Stimulated activated CD4-positive, alpha-beta T cell treated with anti-CD3 and anti-CD28 coated beads, Interleukin-1b, Interleukin-23, amount 100 ng/mL, for 1 hour (primary cell): ENCODE measurements at places on chromosomes 7 and 10.

DNA sequence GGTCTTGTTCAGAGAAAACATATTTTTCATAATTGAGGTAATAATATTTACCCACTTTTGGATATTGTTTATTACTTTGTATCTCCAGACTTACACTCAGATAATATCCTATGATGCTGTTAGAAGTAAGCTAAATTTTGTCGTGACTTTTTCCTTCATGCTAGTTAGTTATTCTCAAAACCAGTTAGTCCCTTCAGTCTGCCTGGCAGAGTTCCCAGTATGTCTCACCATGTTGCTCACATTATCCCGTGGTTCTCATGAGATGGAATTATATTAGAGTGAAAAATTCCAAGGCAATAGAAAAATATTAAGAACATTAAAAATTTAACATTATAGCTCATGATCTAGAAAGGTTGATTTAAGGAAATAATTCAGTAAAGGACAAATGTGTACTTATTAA, 81.5 kb upstream of the SMIM30 start:
- DNase-seq = no peak

GRCh38 chr7:152851326-152851725, 91.8 kb downstream of the ACTR3B start:
- no peak for DNase-seq

DNA sequence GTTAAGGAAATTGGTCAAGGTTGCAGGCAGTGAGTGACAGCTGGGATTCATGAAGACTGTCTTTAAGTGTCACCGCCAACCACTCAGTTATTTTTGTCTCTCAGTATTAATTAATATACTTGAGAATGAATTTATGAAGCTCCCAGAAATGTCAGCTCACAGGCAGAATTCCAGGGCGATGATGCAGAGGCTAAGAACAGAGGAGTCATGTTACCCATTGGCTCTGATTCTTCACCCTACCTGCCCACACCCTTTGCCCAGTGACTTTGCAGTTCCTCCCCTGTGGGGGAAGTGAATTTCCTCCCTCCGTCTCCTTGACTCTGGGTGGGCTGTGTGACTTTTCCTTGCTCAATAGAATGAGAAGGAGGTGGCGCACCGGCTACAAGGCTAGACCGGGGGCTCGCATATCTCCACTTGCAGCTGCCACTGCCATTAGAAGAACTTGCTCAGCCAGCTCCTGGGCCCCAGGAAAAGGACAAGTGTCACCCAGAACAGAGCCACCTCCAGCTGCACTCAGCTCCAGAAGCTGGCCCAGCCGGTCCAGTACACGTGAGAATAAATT, 157.1 kb upstream of the PRKCQ start:
- DNase-seq = no peak

DNA sequence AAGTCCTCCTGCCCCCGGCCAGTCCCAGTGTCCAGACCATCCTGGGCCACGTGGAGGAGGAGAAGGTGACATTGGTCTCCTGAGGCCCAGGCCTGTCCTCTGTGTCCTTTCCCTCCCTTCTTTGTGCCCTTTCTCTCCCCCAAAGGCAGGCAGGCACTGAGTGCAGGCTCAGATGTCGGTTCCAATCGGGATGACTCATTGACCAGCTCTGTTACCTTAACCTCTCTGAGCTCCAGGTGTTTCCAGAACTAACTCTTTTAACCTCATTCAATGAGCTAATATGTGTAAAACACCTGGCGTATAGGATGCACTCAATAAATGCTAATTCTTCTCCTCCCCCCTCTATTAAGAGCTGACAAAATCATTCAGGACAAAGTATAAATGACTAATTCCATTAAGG, 25.7 kb downstream of the MACROH2A2 start:
- no peak for DNase-seq

GRCh38 chr10:87674943-87675342, 15.3 kb downstream of the PAPSS2 start:
- no peak for DNase-seq

GRCh38 chr7:20681258-20681882, 65.9 kb downstream of the ABCB5 start:
- no peak for DNase-seq

DNA sequence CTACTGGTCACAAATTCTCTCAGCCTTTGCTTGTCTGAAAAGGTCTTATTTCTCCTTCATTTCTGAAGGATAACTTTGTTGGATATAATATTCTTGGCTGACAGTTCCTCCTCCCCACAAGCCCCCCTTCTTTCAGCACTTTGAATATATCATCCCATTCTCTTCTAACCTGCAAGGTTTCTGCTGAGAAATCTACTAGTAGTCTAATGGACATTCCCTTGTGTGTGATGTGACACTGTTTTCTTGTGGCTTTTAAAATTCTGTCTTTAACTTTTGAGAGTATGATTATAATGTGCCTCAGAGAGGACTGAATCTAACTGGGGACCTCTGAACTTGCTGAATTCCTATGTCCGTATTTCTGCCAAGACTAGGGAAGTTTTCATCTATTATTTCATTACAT, 104.3 kb downstream of the RSU1 start:
- no peak for DNase-seq

DNA sequence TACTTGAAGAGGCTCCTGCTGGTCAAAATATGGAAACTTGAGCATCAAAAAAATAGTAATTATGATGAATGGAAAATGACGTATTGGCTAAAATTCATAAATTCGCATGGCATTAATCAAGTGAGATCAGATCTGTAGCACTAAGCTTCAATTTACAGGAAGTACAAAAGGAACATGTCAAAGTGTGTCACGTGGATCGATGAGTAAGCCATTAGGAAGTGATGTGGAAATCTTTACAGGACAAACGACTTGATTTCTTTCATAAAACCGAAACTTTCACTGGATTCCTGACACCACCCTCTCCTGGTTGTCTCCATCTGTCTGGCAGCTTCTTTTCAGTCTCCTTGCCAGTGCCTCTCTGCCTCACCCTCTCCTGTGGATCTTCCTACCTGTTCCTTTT, 25.8 kb downstream of the AKR1C8 start:
- DNase-seq = no peak

DNA sequence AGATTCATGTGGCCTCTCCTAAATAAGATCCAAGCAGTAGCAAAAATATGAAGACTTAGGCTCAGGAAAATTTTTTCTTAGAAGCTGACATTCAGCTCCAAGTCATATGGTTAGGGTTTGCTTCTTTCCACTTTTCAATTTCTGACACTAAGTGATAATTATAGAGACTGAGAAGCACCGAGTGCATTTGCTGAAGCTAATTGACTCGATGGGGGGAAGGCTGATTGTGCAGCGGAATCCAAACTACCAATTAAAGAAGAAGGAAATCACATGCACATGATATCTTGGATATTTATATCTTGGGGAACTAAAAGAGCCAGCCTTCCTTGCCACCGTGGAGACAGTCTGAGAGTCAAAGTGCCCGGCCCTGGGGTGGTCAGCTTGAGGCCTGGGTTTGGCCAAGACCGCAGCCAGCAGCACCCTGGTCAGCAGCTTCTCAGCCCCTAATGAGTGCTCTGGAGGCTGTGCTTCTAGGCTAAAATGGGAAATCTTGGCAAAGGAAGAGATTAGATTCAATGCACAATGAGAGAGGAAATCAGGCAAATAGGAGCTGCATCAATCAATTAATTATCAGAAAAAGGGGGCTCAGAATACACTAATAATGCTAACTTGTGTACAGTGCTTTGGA, 589.3 kb downstream of the NRG3 start:
- no peak for DNase-seq

- DNase-seq = no peak
Measured at GRCh38 chr10:114003161-114003941, 40.3 kb upstream of the ADRB1 start.

DNA sequence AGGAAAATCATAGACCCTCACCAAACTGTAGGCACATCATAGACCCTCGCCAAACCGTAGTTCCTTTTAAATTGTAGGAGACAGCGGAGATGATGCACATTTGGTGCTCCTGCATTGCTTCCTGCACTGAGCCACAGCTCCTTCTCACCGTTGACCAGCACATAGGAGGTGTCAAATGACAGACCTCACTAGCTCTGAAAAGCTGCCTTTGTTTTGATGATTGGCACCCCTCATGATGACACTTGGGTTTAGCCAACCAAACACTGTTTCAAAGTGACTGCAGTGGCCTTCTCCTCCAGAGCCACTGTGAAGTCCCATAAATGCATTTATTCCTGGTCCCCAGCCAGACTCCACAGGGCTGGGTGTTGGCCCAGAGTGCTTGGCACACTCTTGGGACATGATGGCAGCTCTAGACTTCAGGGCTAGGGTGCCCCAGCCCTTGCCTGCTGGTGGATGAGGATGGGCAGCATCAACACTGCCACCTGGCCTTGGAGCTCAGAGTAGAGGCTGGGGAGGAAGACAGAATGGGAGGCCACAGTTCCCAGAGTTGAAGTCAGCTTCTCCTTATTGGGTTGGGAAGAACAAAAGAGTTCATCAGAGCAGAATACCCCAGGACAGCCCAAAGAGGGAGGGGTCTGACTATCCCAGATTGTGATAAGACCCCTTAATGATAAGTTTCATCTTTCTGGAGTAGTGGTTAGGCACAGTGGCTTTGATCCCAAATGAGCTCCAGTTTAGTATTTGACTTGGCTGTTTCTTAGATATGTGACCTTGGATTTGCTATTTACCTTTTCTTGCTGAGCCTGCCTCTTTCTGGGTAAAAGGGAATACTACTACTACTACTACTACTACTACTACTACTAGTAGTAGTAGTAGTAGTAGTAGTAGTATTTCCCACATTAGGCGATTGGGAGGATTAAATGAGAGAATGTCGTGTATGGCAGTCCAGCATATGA, 75.3 kb downstream of the MTPN start:
- no peak for DNase-seq

- no peak for DNase-seq
Measured at GRCh38 chr7:29538389-29538788, 25.2 kb upstream of the PRR15 start.

- DNase-seq = no peak
Measured at GRCh38 chr10:15879058-15879457, 18.8 kb upstream of the MINDY3 start.

DNA sequence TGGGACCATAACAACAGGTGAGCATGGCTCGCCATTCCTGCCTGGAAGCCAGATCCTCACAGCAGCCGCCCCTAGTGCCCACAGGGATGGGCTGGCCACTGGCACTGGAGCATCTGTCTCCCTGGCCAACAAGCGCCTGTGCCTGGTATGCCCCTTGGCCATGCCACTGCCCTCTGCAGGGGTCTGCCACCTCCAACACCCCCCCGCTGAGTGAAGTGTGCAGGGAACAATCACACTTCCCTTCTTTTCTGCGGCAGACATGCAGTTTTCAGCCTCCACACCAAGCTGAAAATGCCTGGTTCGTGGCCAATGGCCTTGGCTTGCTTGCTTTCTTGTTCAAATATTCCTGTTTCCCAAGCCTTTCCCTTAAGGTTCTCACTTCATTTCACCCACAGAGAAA, 50.7 kb downstream of the HSPA12A start:
- no peak for DNase-seq

DNA sequence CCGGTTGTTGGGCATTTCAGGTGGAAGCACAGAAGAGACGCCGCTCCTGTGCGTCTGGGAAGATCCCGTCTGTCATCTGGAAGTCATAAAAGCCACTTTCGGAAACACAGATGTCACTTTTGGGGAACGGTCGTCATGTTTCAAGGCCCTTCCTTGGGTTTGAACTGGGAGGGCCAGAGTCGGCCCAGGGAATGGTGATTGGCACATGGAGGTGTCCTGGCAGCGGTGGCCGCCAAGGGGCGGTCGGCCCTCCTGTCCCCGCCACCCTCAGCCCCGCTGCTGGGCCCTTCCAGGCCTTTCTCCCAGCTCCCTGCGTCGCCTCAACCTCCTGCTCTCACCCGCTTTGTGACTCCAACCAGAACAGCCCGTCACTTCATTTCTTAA, 115.2 kb upstream of the SFMBT2 start:
- DNase-seq = no peak

DNA sequence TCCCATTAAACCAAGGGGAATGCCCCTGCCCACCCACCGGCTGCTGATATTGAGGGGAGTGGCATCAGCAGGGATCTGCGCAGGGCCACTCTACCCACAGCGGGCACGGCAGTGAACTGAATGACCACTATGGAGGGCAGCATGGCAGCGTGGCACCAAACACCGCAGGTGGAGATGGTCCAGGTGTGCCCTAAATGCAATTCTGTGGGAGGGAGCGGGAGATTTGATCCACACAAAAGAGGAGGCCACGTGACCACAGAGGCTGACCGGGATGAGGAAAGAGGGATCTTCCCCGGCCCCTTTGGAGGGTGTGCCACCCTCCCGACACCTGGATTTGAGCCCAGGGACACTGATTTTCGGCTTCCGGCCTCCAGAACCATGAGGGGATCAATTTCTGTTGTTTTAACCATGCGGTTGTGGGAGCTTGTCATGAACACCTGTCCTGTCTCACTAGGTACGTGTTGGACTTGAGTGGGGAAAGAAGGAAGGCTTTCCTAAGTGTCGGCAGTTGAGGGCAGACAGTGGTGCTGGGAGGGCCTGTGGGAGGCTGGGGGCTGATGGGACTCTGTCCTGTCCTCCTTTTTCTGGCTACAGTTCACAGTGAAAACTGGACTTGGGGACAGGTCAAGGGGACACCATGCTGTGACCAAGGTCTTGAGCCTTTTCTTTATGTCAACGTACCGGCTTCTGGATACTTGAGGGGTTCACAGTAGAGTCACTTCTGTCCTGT, 66.1 kb downstream of the CFAP46 start:
- DNase-seq = no peak

DNA sequence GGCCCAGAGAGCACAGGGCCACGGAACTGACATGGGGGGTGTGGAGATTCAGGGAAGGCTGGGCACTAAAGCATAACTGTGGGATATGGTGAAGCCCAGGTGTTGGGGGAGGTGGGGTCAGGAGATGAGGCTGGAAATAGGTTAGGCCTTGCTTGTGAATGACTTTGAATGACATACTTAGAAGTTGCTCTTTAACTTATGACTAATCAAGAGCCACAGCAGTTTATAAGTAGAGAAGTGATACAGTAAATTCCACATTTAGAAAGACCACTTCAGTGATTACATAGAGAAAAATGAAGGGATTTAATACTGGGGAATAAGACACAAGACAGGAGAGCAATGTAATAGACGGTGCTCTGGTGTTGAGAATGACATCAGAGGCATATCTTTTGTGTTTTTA, 120.8 kb upstream of the SEC61G start:
- DNase-seq = no peak

DNA sequence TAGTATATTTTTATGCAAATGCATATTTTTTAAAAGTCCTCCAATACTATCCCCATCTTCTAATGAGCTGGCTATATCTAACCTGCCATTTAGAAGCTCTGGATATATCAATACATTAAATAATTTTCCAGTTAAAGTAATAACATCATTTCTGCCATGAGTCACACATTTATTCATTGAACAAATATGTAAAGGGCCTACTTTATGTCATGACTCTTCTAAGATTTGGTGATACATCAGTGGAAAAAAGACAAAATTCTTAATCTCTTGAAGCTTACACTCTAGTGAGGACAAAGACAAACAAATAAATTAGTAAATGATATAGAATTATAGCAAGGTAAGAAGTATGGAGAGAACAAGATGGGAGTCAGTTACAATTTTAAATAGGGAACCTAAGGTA, 716.8 kb upstream of the LRRTM3 start:
- no peak for DNase-seq

GRCh38 chr10:22219308-22219707, 1.5 kb upstream of the EBLN1 start:
- no peak for DNase-seq
